ENCODE measurements at places on chromosomes 4 and X. TPM values are rescaled to one million over a fixed set of nuclear protein-coding genes. Genes with fewer than 3 reads are reported as not detected.

ZMAT1 gene
- polyA plus RNA-seq = 1.2 TPM

DKC1 gene
- 73.1 TPM for polyA plus RNA-seq

CXorf58 gene
- polyA plus RNA-seq = not detected

PLXNB3 gene
- 38.0 TPM for polyA plus RNA-seq

SHROOM4 gene
- polyA plus RNA-seq = 4.6 TPM

COL4A6 gene
- polyA plus RNA-seq = 0.29 TPM

PDGFRA gene
- polyA plus RNA-seq = 4.7 TPM

MAB21L2 gene
- polyA plus RNA-seq = not detected

CHRNA9 gene
- not detected for polyA plus RNA-seq

CPXCR1 gene
- polyA plus RNA-seq = not detected

NAAA gene
- polyA plus RNA-seq = 6.3 TPM

GAGE1 gene
- not detected for polyA plus RNA-seq

TEX11 gene
- polyA plus RNA-seq = not detected

YTHDC1 gene
- 32.7 TPM for polyA plus RNA-seq

SASH3 gene
- 2.0 TPM for polyA plus RNA-seq

TMEM31 gene
- 1.2 TPM for polyA plus RNA-seq

CDKL2 gene
- polyA plus RNA-seq = 1.6 TPM

NLGN3 gene
- 27.3 TPM for polyA plus RNA-seq
